ENCODE measurements at places on chromosomes 3 and 15.
A peak's percentile ranks its signal among the peaks of the same experiment; 100 is the strongest.

DNA sequence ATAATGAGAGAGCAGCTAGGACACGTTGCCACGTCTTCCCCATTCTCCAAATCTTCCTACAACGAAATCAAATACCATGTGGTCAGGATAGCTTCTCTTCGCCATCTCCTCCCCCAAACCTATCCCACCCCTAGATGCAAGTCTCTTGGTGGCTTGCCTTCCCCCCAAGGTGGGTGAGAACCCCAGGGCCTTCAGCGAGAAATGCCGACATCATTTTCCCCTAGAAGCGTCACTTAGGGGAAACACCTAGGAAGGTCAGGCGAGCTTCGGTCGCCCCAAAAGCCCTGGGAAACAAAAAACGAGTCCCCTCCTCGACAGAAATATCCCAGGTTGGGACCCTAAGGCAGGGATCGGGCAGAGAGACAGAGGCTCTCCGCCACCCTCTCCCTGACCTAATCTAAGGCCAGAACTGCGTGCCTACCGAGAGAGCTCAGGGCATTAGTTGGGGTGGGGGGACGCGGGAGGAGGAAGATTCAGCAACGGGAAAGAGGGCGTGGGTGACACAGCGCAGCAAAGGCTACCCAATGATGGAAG, 502 bp downstream of the DPH3 start:
- DNase-seq: no peak

DNA sequence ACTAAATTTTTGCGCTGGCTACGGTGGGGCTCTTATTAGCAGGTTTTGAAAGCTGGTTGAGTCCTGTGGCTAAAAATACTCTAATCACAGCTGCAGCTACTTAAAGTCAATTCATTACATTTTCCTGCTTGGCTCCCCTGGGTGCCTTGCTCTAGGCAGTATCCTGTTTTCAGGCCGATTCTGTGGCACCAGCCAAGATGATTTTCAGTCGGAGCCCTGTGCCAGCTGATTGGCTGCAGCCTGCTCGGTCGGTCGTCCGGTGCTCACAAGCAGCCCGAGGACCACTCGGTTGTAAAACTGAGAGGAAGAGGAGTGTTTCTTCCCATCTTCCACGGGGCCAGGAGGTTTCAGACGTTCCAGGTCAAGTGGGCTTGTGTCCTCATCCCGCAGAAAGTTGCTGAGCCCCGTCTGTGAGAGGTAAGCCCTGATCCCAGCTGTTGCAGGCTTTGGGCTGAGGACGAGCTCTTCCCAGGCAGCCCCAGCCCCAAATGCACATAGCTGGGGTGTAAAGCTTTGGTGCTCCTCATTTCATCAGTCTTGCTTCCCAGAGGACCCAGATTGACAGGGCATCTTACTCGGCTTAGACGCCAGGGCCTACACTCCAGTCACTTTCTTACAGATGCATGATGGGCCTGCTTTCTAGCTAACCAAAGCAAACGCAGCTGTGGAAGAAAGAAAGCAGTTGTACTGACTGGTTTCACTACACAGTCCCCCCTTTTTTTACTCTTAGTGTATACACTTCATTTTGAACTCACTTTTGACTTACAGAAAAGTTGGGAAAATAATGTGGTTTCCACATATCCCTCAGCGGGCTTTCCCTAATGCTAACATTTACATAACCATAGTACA, 15.9 kb downstream of the LYSMD4 start:
- DNase-seq: peak; percentile 66

DNA sequence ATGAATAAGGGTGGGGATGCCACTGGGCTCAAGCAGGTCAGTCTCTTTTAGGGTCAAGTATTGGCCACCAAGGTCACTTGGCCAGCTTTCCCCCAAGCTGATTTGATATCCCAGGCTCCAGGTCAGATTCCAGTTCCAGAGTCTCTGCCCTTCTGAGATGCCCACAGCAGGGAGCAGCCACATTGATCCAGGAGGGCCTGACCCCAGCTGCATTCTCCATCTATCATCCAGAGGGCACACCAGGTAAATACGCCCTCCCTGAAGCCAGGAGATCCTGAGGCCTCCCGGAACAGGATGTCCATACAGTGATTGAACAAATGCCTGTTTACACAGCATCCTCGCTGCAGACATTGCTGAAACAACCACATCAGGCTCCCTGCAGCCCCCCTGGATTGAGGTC, 264.6 kb upstream of the TLE3 start:
- no peak for DNase-seq

GRCh38 chr3:136885357-136886213, 23.6 kb downstream of the NCK1 start:
- DNase-seq: no peak

- no peak for DNase-seq
These were observed 60.6 kb downstream of the ST6GAL1 start for GRCh38 chr3:186990878-186991308.

- DNase-seq: no peak
These were observed 69.6 kb downstream of the APBA2 start for GRCh38 chr15:28955160-28955992.

GRCh38 chr15:79025201-79025600, 65.4 kb downstream of the RASGRF1 start:
- no peak for DNase-seq

DNA sequence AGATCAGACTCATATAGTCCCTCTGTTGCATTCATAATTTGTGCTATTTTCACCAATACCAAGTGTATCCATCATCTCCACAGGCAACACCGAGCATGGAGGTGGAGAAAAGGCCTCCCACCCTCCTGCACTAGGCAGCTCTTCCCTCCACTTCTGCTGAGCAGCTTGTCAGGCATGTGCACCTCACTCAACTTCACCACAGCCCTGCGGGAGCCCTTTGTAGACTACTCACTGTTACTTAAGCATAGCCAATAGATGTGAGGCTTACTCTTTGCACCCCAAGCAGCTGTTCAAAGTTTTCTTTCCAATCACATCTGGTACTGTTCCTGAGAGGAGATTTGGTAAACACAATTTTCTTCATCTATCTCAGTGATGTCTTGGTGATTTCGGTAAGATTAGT, 16.9 kb upstream of the GUCA1C start:
- DNase-seq: no peak

- DNase-seq: no peak
These were observed 39.7 kb downstream of the PTH1R start for GRCh38 chr3:46917257-46917656.

All from GM13976 (cell line).